ENCODE measurements at places on chromosomes 4 and X. TPM values are rescaled to one million over a fixed set of nuclear protein-coding genes. Genes with fewer than 3 reads are reported as not detected.

VCX gene
- total RNA-seq: not detected

TMEM35A gene
- 0.65 TPM for total RNA-seq

CD38 gene
- total RNA-seq: 10.9 TPM

CCDC149 gene
- total RNA-seq: 16.8 TPM

RHOXF2B gene
- total RNA-seq: not detected

KLHL34 gene
- total RNA-seq: not detected

ZNF630 gene
- 1.4 TPM for total RNA-seq

SPACA5B gene
- not detected for total RNA-seq

ZNF157 gene
- not detected for total RNA-seq

Data from dermis lymphatic vessel endothelial cell (primary cell).